ENCODE measurements at places on chromosomes 13 and 19.

- DNase-seq, result no peak
Observed at GRCh38 chr13:65592731-65593130, 1637.4 kb downstream of the PCDH9 start.

GRCh38 chr13:26743971-26744370 lies 16.6 kb downstream of the GPR12 start:
- DNase-seq, result no peak

DNA sequence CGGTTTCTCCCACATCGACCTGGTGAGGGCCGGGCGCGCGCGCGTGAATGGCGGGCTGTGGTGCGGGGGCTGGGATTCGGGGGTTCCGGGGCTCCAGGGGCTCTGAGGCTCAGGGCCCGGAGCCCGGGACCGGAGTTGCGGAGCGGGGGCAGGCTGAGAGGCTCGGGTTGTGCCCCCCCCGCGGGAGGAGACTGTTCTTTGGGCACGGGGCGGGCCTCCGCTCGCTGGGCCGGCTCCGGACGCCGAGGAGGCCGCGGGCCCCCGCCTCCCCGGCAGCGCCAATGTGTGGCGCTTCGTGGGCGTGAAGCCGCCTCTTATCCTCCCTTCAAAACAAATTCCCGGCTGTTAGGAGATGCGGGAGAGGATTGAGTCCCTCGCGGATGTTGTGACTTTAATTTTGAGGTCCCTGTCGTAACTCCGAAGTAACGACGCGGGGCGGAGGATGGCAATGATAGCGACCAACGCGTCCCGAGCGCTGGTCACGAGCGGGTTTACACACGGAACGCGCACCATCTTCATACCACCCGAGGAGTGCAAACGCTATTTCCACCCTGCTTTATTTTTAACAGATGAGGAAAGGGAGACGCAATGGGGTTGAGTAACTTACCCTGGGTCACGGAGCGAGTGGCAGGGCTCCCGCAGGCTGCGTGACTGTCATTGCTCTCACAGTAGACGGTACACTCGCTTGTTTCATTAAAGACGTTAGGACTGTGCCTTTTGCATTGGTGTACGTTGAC lies 536 bp downstream of the UBA2 start:
- DNase-seq, result no peak

GRCh38 chr19:11361037-11361770 lies 6.0 kb downstream of the PLPPR2 start:
- no peak for DNase-seq

- DNase-seq, result no peak
Observed at GRCh38 chr13:30362869-30363268, 55.5 kb upstream of the KATNAL1 start.

GRCh38 chr13:59203855-59204254 lies 959.9 kb downstream of the DIAPH3 start:
- no peak for DNase-seq

DNA sequence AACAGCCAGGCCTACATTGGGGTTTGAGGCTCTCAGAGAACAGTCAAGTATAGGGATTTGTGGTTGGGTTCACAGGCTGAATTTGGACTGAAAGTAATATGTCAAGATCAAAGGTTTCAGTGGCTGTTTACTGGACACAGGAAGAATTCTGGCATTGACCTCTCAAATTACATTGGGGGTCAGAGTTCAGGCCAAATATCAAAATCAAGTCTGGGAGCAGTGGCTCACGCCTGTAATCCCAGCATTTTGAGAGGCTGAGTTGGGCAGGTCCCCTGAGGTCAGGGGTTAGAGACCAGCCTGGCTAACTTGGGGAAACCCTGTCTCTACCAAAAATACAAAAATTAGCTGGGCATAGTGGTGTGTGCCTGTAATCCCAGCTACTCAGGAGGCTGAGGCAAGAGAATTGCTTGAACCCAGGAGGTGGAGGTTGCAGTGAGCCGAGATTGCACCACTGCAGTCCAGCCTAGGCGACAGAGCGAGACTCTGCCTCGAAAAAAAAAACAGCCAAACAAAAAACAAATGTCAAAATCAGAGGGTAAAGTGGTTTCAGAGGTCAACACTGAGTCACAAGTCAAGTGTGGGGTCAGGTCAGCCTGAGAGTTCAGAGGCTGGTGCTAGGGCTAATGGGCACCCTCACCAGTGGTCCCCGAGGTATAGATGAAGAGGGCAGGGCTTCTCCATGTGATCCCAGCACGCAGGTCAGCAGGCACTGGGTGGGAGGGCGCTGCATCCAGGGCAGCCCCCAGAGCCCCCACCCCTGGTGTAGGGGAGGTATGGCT lies 1.5 kb downstream of the SLC27A5 start:
- no peak for DNase-seq

- no peak for DNase-seq
Observed at GRCh38 chr19:3112375-3113099, 18.4 kb downstream of the GNA11 start.

DNA sequence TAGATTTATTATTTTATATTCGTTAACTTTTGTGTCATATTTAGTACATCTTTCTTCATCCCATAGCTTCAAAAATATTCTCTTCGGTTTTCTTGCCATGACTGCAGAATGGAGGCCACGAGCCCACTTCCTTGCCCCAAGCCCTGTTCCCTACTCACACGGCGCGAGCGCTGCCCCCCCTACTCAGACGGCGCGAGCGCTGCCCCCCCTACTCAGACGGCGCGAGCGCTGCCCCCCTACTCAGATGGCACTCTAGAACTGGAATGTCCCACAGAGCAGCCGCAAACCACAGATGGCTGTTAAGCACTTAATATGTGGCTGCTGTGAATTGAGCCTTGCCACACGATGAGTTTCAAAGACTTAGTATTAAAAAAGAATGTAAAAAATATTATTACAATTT lies 102.2 kb upstream of the PEG3 start:
- no peak for DNase-seq

GRCh38 chr19:54523403-54523802 lies 20.8 kb downstream of the LAIR2 start:
- no peak for DNase-seq

GRCh38 chr13:91767651-91768050 lies 369.2 kb downstream of the GPC5 start:
- DNase-seq, result no peak

- no peak for DNase-seq
Observed at GRCh38 chr13:20513466-20513995, 12.1 kb downstream of the CRYL1 start.

DNA sequence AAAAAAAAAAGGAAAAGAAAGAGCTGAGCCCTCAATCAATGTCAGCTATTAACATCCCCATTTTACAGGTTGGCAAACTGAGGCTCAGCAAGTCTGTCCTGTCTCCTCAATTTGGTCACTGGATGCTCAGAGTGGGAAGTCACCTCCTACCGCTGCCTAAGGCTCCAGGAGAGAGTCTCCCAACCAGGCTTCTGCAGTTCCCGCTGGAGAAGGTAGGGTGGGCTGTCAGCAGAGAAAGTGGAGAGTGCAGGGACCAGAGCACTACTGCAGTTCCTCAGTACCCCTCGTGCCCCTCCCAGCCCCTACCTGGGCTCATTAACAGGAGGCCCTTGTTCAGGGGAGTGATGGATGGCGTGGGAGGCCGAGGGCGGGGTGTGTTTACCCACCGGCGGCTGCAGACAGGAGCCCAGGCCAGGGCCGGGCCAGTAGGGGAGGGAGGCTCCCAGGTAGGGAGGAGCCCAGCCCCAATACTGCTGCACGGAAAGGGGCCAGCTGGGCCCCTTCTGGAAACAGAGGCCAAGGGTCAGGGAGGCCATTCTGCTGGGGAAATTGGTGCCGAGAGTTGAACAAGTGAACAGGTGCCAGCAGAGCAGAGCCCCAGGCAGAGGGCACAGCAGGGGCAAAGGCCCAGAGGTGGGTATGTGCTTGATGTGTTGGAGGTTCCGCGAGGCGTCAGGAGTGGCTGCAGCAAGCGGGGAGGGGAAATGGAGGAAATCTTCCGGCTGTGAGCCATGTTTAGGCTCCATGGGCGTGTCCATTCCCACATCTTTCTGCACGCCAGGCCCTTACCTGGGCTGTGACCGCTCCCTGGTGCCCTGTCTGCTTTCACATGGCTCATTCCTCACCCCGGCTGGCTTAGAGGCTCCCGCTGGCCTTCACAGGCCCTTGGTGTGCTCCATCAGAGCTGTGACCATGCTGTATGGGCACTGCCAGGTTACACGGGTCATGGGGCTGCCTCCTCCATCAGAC lies 7.6 kb upstream of the COMP start:
- DNase-seq, result no peak

DNA sequence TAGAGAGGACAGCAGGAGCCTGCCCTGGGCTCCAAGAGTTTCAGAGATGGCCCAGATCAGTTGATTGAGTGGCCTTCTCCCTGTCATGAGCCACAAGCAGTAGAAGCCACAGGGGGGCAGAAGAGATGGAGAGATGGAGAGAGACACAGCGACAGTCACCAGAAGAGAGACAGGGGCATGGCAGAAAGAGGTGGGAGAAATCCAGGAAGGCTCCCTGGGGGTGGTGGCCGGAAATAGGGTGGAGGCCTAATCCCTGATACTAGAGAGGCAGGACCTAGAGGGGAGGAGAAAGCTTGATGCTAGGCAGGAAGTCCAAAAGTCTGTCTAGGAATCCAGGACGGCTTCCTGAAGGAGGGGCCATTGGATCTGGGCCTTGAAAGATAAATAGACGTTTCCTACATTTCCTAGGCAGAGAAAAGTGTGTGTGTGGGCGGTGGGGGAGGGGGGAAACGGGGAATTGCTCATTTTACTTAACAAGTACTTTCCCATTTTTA lies 9.6 kb upstream of the TPM4 start:
- DNase-seq, result peak; percentile 43

- DNase-seq, result no peak
Observed at GRCh38 chr19:47020132-47020805, 632 bp downstream of the NPAS1 start.

- DNase-seq, result no peak
Observed at GRCh38 chr13:25147638-25148401, 24.3 kb downstream of the AMER2 start.

DNA sequence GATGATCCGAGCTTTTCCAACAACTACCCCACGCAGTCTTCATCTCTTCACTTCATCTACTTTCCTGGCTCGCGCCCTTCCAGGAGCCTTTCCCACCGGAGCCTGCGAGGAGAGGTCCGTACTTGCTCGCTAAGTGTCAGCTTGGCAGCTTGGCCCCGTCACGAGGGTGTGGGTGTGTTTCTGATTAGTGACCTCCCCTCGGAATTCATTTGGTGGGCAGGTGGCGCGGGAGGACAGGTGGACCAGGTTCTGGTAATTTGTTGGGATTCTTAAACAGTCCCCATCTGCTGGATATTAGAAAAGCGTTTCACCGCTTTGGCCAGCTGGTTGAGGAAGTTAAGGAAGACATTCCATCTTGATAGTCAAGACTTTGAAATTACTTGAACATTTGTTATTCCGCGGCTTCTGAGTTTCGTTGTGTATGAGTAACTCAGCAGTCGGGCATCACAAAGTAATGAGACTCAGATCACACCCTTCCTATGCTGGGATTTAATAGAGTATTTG lies 515 bp downstream of the UFM1 start:
- peak; percentile 58 for DNase-seq

- DNase-seq, result peak; percentile 57
Observed at GRCh38 chr19:13118424-13119193, 545 bp downstream of the NACC1 start.

- no peak for DNase-seq
Observed at GRCh38 chr13:66477816-66478215, 752.3 kb downstream of the PCDH9 start.

DNA sequence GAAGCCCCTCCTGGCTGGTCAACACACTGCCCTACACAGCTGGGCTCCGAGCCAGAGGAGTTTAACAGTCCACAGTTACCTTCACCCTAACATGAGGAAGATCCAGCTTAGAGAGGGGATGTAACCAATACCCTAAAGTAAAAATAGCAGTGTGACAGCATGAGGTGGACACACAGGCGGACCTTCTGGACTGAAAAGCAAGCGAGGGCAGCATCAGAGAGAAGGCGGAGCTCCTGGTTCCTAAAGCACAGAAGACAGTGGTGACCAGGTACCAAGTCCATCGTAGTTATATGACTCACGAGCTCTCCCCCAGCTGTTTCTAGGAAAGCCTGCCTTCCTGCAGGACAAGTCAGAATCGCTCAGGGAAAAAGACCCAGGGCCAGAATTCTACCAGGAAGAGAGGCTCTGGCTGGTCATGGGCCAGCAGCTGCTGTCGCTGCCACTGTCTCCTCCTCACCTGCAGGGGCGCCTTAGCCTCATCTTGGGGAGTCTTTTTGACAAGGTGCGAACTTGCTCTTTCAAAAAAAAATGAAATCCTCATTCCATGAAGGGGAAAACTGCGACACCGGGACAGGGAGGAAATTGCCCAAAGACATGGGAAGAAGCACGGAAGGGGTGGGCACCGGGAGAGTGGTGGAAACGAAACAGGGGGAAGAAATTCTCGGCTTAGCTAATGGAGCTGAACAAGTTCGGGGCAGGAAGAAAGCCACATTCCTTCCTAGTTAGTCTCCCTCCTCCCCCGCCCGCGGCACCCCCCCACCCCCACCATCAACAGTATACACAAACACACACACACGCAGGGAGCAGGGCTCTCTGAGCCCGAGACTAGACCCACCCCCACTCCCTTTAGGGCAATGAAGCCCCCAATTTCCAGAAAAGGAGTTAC lies 1.7 kb downstream of the ELL start:
- peak; percentile 56 for DNase-seq

DNA sequence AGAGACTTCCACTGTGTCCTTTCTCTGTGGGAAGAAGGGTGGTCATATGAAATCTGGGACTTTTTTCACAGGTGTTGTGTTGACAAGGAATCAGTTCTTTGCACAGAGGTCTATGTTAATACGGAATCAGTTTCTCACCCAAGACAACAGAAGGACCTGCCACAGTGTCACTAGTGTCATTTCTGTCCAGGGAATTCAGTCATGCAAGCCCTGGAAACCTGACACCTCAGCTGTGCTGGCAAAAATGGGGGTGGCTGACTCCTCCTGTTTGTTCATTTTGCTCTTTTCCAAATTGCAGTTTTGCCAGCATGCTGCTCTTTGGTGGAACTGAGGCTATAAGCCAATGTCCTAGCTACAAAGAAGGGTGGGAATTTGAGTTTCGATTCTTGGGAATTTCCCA lies 49.8 kb upstream of the ESD start:
- DNase-seq, result no peak

- no peak for DNase-seq
Observed at GRCh38 chr13:87537951-87538350, 133.2 kb upstream of the SLITRK5 start.

- no peak for DNase-seq
Observed at GRCh38 chr13:49904729-49905456, 31.2 kb downstream of the SPRYD7 start.

All from activated CD8-positive, alpha-beta memory T cell treated with anti-CD3 and anti-CD28 coated beads, Interleukin-2, amount 50 U/mL, for 4 hours (primary cell).